ENCODE measurements at places on chromosomes 1 and 21.

GRCh38 chr1:46244656-46245371 lies 2.7 kb upstream of the RAD54L start:
- DNase-seq: no peak

GRCh38 chr1:40381268-40382107 lies 8.0 kb downstream of the SMAP2 start:
- DNase-seq: no peak

DNA sequence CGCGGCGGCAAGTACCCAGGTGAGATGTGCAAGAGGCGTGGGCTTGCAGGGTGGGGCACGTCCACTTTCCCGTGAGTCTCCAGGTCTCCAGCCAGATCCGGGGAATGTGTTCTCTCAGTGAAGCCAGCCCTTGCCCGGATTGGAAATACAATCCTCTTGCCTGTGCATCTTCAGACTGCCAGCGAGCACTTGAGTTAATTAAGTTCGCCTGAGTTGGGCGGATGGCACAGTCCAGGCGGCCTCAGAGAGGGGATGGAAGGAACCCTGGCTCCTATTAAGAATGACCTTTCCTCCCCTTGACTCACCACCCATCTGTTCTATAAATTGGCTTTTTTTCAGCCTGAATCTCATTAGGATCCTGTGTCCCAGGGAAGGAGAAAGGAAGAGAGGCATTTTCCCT lies 33.3 kb upstream of the CNTN2 start:
- DNase-seq: no peak

GRCh38 chr21:42913476-42913875 lies 12.0 kb downstream of the ERVH48-1 start:
- no peak for DNase-seq

- no peak for DNase-seq
Observed at GRCh38 chr1:50976111-50976889, 6.3 kb downstream of the CDKN2C start.

- no peak for DNase-seq
Observed at GRCh38 chr1:31127266-31127665, 61.7 kb upstream of the PUM1 start.

DNA sequence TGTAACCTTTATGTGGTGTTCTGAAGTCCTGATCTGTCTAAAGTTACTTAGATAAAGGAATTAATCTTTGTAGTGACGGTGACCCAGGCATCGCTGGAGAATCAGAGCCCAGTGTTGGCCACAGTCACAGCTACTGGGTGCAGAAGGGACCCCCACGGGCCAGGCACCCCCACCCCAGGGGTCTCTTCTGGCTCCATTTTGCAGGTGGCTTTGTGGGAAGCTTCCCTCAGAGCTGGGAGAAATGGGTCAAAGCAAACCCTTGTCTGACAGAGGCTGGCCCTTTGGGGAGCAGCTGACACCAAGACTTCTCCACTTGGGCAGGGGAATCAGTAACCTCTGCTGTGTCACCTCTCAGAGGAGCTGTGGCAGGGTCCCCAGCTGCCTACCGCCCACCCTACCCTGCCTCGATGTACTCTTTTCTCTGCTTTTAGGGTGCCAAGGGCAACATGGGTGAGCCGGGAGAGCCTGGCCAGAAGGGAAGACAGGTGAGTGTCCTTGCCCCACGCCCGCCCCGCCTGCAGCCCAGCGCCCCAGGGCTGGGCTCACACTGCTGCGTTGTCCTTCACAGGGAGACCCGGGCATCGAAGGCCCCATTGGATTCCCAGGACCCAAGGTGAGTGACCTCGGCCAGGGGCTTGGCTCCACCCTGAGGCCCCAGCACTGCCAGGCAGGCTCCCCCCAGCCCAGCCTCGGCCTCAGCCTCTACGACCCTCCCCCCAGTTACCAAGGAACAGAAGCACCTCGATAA lies 17.7 kb downstream of the COL6A2 start:
- no peak for DNase-seq

GRCh38 chr21:32422064-32422463 lies 9.6 kb downstream of the EVA1C start:
- no peak for DNase-seq

DNA sequence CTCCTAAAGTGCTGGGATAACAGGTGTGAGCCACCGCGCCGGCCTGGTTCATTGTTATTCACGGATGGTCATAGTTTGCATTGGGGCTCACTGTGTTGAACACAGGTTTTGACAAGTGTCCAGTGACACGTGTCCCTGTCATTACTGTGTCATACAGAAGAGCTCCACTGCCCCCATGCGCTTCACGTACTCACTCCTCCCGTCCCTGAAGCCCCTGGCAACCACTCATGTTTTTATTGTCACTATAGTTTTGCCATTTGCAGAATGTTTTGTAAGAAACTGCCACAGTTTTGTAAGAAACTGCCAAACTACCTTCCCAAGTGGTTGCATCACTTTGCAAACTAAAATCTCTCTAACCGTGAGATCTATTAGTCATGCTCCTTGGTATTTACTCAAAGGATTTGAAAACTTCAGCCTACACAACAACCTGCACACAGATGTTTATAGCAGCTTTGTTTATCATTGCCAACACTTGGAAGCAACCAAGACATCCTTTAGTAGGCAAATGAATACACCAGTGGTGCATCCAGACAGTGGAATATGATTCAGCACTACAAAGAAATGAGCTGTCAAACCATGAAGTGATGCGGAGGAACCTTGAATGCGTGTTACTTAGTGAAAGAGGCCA lies 163.2 kb upstream of the COL6A1 start:
- DNase-seq: no peak

GRCh38 chr1:155123801-155124200 lies 3.9 kb upstream of the EFNA1 start:
- no peak for DNase-seq

- no peak for DNase-seq
Observed at GRCh38 chr1:80059940-80060339, 1053.4 kb upstream of the ADGRL4 start.

GRCh38 chr1:156643049-156643777 lies 1.3 kb downstream of the BCAN start:
- DNase-seq: no peak

- DNase-seq: no peak
Observed at GRCh38 chr1:212315907-212316306, 30.7 kb downstream of the PPP2R5A start.

GRCh38 chr1:83490988-83491387 lies 507.9 kb downstream of the TTLL7 start:
- no peak for DNase-seq

DNA sequence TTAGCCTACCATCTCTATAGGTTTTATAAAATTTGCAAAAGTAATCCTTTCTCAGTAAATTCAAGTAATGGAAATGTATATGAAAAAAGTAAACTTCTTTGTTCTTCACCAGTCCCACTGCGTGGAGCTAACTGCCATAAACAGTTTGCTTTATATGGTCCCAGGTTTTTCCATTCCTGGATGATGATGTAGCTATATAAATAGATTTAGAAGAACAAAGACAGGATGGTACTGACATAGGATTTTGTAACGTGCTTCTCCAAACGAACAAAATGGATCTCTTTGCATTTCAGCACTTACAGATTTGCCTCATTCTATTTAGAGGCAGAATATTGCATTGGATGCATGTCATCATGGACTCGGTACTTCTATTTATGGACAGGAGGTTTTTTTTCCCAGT lies 57.3 kb downstream of the SMYD2 start:
- no peak for DNase-seq
